IgD-negative memory B cell (primary cell): ENCODE measurements at places on chromosomes 16 and 17. TPM values are rescaled to one million over a fixed set of nuclear protein-coding genes. Genes with fewer than 3 reads are reported as not detected.

AGRP gene
- not detected for polyA plus RNA-seq

TMEM238L gene
- not detected for polyA plus RNA-seq

NPB gene
- not detected for polyA plus RNA-seq

CTRL gene
- 2.1 TPM for polyA plus RNA-seq

DNAH9 gene
- polyA plus RNA-seq = not detected

BCAR1 gene
- polyA plus RNA-seq = not detected

KRTAP4-5 gene
- not detected for polyA plus RNA-seq

KCNJ18 gene
- not detected for polyA plus RNA-seq

IL34 gene
- not detected for polyA plus RNA-seq

ALOX15 gene
- polyA plus RNA-seq = 0.41 TPM

TMEM100 gene
- polyA plus RNA-seq = not detected

ARHGAP23 gene
- not detected for polyA plus RNA-seq

IL17C gene
- not detected for polyA plus RNA-seq

RGS11 gene
- polyA plus RNA-seq = not detected

TLCD3B gene
- not detected for polyA plus RNA-seq

KRT20 gene
- not detected for polyA plus RNA-seq

MT1M gene
- not detected for polyA plus RNA-seq

PRR11 gene
- 3.0 TPM for polyA plus RNA-seq

SLC5A11 gene
- 0.13 TPM for polyA plus RNA-seq

TBC1D26 gene
- polyA plus RNA-seq = not detected

TOX3 gene
- polyA plus RNA-seq = not detected

ADAD2 gene
- not detected for polyA plus RNA-seq

CMTM1 gene
- not detected for polyA plus RNA-seq

HCRT gene
- not detected for polyA plus RNA-seq

RAPGEFL1 gene
- polyA plus RNA-seq = 0.69 TPM
